CD8-positive, alpha-beta memory T cell (primary cell): ENCODE measurements at places on chromosomes 4 and X. TPM values are rescaled to one million over a fixed set of nuclear protein-coding genes. Genes with fewer than 3 reads are reported as not detected.

- no peak for DNase-seq
Measured at GRCh38 chr4:25424539-25425228, 47.6 kb downstream of the ANAPC4 start.

GRCh38 chrX:81202943-81203342, 1.0 kb downstream of the SH3BGRL start:
- no peak for DNase-seq

GRCh38 chr4:87073199-87074120, 138.6 kb downstream of the AFF1 start:
- DNase-seq = peak; percentile 18

GRCh38 chr4:128347175-128347868, 59.7 kb upstream of the PGRMC2 start:
- DNase-seq = no peak

- DNase-seq = no peak
Measured at GRCh38 chrX:29225670-29226069, 638.4 kb downstream of the IL1RAPL1 start.

GRCh38 chr4:64130907-64131306, 278.3 kb downstream of the TECRL start:
- DNase-seq = no peak

GRCh38 chrX:15749642-15750610, 11.9 kb downstream of the CA5B start:
- peak; percentile 53 for DNase-seq

Gene ANXA3
- total RNA-seq = not detected

Gene PNCK
- not detected for total RNA-seq
